Ureter (tissue), 1 donor: ENCODE measurements at places on chromosomes 7 and 10.

DNA sequence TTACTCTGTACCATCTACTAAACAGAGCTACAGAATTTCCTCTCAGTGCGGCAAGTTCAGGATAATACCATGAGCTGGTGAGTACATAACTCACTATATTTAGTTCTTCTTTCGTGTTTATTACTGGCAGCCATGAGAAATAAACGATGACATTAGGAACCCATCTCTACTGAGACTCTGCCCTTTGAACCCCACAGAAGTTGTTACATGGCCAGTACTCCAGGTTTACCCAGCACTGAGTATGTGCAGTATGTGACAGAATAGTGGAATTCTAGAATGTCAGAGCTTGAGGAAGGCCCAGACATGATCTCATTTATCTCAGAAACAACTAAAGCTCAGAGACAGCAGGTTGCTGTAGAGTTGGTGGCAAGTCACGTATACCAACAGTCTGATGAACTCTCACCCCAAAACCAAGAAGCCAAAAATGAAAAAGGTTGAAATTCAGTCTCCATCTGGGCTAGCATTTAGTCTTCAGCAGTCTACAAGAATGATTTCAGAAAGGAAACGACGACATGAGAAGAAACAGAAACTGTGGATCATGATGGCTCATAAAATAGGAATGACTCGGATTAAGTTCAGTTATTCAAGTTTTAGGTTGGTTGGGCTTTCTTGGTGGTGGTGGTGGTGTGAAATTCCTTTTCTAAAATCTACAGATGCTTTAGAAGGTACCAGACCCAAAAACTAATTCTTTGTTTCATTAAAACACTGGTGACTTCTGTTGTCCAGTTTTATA lies 78.5 kb downstream of the SORBS1 start:
- DNase-seq: no peak

GRCh38 chr10:86179153-86179524 lies 187.5 kb downstream of the GRID1 start:
- DNase-seq: no peak

- no peak for DNase-seq
Measured at GRCh38 chr10:102411341-102412255, 7.0 kb downstream of the PSD start.

GRCh38 chr10:132173185-132173584 lies 13.6 kb upstream of the DPYSL4 start:
- no peak for DNase-seq

DNA sequence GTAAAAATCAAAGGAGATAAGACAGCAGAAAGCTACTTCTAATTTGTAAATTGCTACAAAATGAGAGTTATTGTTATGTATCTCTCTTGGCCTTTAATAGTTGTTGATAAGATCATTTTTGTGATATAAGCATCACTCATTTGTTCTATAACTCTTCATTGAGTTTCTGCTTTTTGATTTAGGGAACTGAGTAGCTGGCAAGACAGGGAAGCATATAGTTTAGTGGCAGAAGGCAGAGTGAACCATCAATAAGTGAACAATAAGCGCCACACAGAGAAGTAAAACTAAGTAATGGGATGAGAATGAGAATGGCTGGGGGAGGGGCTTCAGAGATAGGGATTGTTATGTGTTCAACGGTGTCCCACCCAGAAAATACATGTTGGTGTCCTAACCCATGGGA lies 245.4 kb downstream of the ADARB2 start:
- DNase-seq: no peak

- no peak for DNase-seq
Measured at GRCh38 chr7:126445991-126446390, 806.8 kb downstream of the GRM8 start.

DNA sequence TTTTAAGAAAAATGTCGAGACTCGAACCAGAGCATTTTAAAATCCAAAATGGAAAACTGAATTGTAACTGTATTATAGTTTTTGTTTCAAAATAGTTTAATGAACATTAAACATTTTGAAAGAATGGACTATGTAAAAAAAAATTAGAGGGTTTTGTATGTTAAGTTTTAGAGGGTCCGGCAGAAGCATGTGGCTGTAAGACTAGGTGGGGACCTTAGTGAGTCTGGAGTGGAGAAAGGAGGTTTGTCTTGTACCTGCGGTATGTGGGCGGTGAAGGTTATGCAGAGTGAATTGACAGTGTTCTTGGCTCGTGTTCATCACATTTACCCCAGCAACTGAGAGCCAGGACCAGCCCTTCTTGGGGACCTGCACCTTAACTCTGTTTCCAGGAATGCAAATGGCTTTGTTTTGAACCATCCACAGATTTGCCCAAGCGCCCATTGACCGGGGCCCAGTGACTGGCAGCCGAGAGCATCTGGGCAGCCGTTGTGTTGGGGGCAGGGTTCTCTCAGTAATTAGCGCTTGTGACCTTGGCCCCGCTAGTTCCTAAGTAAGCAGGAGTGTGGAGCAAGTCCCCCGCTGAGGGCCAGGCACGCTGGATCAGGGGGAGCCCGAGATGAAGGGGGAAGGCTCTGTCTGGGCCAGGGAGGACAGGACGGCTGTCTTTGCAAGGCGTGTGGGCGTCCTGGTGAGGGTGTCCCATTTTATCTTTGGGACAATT lies 1.4 kb upstream of the KLF6 start:
- no peak for DNase-seq

DNA sequence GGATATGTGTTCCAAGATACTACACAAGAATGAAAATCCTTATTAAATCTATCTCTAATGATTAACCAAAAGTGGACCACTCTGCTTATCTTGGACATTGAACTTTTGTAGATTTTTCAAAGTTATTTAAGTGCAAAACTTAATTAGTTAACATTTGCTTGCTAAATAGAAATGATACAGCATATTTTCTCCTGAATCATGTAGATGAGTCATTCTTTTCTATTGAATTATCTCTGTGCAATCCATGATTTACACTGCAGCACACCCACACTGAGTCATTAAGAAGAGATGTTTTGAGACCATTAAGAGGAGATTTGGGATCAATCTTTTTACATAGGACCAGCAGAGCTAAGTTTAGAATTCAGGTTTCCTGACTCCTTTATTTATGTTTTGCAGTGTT lies 6.6 kb upstream of the ABCC2 start:
- no peak for DNase-seq
